Left ventricle myocardium inferior (tissue), 1 donor: ENCODE measurements at places on chromosomes 4 and X.

DNA sequence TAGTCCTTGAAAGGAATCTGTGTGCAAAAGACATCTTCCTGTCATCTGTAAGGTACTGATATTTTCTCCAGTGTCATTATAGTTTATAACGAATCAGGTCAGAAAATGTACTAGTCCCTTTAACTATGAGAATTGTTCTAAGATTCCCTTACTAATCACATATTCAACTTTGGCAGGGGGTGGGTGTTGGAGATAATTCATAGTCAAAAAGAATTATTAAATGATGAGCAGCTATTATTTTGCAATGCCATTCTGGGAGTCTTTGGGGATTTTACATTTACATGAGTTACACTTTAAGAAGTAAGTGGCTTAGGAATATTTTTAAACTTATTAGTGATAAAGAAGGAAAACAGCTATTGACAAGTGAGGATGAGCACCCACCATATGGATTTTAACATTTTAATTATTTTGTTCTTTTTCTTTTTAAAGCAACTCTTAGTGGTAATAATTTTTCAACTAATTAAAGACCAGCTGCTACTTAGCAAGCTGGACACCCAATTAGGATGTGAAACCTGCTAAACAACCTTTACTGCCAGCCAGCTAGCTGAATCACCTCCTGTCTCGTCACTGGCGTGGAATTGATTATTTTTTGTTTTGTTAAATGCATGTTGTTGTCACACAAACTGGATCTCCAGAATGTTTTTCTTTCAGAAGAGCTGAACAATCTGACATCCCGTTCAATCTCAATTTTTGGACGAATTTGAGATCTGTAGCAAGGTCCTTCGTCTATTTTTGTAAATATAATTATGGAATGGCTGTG, 219.2 kb downstream of the ARAP2 start:
- DNase-seq, result no peak

GRCh38 chr4:52961666-52962412, 99.7 kb downstream of the RASL11B start:
- no peak for DNase-seq

GRCh38 chr4:115763051-115763450, 649.6 kb upstream of the NDST4 start:
- DNase-seq, result no peak

DNA sequence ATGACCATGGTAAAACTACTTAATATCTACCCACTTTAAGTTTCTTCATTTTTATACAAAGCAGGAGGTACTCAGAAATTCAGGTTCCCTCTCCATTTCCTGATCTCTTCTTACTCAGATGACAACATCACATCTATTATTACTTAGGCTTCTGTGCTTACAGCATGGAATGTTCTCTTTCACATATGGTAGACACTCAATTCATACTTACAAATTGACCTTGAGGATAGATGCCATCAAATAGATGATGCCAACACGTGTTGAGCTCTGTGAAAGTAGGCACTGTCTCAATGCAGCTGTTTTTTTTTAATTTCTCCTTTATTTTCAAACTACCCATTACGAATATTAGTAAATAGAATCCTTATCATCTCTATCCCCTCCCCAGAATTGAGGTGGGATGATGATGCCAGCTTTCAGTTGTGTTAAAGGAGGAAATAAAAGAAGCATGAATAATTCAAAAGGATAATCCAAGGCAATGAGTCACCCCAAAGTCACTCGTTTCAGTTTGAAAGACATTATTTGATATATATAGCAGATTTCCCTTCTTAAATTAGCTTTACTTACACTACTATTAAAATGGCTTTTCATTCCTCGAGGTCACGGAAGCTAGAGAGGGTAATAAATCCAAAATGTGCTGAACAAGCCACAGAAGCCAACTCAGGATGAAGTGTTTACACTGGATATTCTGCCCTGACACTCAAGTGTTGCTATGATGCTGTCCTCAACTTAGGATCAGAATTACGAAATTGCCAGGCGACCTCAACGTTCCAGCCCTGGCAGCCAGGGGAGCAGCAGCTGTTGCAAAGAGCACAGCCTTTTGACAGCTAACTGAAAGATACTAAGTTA, 124.2 kb upstream of the EOLA2 start:
- DNase-seq, result peak; percentile 36

GRCh38 chr4:157072002-157072401, 3.9 kb upstream of the GLRB start:
- DNase-seq, result no peak

GRCh38 chr4:23909671-23910070, 19.8 kb upstream of the PPARGC1A start:
- no peak for DNase-seq

GRCh38 chr4:78787392-78788006, 11.3 kb downstream of the BMP2K start:
- no peak for DNase-seq

DNA sequence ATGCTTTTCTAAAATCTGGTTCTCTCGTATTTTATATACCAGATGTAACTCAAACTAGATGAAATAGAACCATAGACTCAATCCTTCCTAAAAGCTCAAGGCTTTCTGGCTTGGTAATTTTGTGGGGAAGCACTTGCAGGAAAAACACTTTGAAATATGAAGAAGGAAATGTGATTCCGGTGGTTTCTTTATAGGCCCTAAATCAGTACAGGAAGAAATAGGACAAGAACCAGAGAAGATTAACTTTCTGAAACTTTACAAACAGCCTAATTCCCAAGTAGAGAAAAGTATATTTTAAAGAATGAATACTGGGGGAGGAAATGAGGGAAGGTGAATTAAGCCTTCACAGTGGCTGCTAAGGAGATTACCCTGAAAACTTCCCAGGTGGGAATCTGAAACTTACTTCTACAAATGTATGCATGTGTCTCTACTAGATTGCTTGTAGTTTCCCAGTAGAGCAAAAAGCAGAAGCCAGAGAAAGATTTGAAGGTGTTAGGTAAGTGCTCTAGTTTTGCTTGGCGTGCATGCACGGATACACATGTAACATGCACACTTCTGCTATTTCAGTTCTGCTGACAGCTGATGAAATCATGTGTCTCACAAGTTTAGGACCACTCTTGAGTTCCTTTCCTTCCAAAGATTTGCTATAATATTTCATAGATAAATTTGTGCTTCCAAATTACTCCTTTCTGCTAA, 92.1 kb downstream of the AFF1 start:
- DNase-seq, result no peak

GRCh38 chr4:110945600-110945999, 322.7 kb upstream of the PITX2 start:
- DNase-seq, result no peak

DNA sequence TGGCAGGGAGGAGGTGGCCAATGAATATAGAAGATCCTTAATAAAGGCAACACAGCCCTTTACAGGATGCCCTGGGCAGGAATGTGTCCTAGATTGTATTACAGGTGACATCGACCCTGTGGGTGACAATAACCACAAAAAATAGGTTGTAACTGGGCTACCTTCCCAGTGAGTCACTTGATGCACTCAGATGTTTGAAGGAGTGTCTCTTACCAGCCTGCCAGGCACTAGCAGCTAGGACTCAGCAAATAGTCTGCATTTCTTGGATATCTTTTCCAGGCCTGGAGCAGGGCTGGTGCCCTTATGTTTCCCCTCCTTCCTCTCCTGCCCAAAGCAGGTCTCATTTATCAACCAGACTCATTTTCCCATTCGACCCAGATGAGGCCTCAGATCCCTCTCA, 50.9 kb upstream of the TMEM164 start:
- no peak for DNase-seq

DNA sequence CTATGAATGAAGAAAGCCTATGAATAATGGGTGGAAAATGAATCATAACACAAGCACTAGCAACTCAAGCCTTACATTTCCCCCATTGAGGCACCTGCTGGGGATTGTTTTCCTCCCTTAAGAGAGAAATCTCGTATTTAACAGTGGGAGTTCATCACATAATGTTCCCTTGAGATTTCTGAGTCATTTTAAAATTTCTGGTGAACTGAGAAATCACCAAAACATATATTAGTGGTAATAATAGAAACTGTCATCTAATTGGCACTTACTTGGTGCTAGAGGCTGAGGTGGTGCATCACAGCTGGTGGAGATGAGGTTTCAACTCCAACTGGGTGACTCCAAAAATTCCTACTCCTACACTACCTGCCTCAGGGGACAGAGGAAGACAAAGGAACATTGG, 561.3 kb upstream of the LCORL start:
- no peak for DNase-seq

GRCh38 chrX:103415068-103415467, 38.7 kb downstream of the BEX3 start:
- DNase-seq, result no peak

DNA sequence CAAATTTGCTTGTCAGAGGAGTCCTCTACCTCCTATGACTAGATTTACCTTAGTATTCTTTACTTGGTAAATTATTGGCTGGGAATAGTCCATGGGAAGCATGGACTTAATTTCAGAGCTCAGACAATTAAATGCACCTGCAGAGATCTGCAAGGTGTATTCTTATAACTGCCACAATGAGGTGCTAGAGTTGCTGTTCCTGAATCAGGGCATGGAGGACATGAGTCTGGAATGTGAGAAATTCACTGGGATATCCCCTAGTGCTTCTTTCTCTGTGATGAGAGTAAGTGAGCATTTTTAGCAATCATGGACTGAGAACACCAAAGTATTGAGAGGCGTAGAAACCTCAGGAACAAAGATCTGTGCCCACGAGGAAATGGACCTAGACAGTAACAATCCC, 32.9 kb upstream of the GRID2 start:
- DNase-seq, result no peak

- no peak for DNase-seq
Observed at GRCh38 chrX:1433646-1434357, 18.9 kb downstream of the ASMTL start.

DNA sequence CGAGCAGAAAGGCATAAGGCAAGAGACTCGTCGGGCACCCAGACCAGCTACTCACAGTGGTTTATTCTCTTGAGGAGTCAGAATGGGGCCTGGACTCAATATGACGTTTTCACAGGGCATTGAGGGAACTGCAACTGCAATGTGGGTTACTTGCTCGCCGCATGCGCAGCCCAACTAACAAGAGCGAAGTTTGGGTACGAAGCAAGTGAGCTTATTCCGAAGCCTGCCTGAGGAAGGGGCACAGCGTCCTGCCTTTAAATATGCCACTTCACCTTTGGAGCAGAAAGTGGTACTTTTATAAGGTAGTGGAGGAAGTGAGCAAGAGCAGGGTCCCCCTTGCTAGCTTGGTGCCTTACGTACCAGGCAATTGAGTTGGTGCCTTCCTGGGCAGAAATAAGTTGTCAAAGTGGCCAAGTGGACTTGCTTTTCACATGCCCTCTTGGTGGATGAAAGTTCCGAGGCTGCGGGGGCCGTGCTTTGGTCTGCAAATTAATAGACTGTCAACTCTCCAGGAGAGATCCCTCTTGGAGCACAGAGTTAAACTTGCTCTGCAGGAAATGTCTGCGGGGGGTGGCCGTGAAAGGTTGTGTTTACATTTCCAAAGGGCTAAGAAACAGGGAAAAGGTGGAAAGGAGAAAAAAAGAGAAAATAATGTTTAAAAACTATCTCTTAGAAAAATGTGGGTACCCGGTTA, 480.4 kb downstream of the TRIML1 start:
- DNase-seq, result no peak

GRCh38 chr4:48337731-48338130, 3.6 kb upstream of the SLAIN2 start:
- DNase-seq, result no peak

GRCh38 chrX:130039847-130040246, 57.4 kb downstream of the BCORL1 start:
- no peak for DNase-seq

GRCh38 chrX:39921838-39922237, 175.9 kb downstream of the BCOR start:
- DNase-seq, result no peak

DNA sequence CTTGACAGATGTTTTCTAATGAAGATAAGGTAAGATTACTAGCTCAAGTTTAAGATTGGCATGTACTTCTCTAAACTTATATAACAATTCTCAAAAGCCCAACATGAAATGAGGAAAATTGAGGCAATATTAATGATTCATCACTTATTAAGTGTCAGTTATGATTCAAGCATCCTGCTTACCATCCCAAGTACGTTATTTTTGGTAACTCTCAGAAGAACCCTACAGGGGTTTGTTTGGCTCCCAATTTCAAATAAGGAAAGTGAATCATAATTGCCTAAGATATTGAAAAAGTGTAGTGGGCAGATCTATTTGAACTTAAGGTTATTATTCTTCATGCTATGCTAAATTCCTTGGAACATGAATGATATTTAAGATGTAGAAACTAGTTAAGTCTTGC, 387.9 kb upstream of the TENM3 start:
- no peak for DNase-seq

- no peak for DNase-seq
Observed at GRCh38 chr4:99404595-99405287, 30.4 kb downstream of the ADH7 start.
